ENCODE measurements at places on chromosomes 1 and 21.

- DNase-seq: no peak
Observed at GRCh38 chr1:226405411-226405988, 2.4 kb downstream of the PARP1 start.

- DNase-seq: peak; percentile 55
Observed at GRCh38 chr1:154975409-154976059, 1.1 kb downstream of the CKS1B start.

- no peak for DNase-seq
Observed at GRCh38 chr21:25441835-25442234, 165.4 kb downstream of the MRPL39 start.

DNA sequence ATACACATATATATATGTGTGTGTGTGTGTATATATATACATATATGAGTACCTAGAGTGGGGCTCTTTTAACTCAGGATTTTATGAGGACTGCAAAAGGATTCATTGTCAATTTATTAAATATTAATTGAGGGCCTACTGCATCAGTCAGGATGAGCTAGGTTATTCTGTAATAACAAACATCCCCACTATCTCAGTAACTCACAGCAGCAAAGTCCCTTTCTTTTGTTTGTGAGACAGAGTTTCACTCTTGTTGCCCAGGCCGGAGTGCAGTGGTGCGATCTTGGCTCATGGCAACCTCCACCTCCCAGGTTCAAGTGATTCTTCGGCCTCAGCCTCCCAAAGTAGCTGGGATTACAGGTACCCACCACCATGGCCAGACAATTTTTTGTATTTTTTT, 63.8 kb upstream of the FAM20B start:
- DNase-seq: no peak

GRCh38 chr1:181998858-181999257, 62.7 kb downstream of the ZNF648 start:
- no peak for DNase-seq

DNA sequence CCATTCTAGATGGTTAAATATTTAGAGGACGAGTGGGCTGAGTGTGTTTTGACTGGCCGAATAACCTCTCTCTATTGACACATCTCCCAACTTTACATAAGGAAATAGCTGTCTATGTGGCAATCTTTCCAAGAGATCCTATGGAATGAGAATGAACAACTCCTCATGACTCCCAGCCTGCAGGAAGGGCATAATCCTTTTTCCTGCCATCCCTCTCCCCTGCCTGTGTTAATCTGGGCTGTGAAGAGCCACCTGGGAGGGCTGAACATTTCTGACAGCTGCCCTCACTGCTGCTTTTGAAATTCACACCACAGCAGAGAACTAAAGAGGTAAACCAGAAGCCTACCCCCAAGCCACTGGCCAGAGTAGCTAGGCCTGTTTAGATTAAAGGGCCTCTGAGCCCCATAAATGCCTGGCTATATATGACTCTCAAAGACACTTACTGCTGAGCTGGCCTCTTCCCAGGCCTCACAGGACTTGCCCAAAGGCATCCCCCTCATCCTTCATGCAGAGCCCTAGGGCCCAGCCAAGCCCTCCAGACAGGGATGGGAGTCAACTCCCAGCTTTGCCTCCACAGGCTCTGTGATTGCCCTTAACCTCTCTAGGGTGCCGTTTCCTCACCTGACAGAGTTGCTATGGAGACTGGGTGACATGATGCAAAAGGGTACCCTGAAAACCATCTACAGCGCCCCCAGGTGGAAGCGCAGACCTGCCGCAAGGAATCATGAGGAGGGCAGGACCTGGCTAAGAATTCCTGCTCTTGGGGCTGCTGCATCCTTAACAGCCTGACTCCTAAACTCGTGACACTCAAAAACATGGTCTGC, 42.0 kb upstream of the LDLRAP1 start:
- no peak for DNase-seq

GRCh38 chr1:78856096-78856495, 150.4 kb downstream of the ADGRL4 start:
- no peak for DNase-seq

DNA sequence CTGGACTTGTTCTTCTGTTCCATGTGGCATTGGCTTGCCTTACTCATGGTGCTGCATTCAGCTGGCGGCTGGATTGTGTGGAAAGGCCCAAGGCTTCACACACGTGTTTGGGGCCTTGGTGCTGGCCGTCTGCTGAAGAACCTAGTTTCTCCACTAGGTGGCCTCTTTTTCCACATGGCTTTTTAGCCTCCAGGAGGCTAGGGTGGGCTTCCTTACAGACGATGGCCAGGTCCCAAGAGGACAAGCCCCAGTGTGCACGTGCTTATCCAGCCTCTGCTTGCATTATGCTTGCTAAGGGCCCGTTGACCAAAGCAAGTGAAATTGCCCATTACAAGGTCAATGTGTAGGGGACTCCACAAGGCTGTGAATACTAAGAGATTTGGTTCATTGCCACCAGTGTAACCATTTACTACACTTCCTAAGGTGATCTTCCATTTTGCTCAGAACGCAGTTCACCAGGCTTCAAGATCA, 47.5 kb upstream of the FOXO6 start:
- DNase-seq: no peak

- DNase-seq: no peak
Observed at GRCh38 chr1:17200246-17200645, 4.7 kb upstream of the PADI1 start.

DNA sequence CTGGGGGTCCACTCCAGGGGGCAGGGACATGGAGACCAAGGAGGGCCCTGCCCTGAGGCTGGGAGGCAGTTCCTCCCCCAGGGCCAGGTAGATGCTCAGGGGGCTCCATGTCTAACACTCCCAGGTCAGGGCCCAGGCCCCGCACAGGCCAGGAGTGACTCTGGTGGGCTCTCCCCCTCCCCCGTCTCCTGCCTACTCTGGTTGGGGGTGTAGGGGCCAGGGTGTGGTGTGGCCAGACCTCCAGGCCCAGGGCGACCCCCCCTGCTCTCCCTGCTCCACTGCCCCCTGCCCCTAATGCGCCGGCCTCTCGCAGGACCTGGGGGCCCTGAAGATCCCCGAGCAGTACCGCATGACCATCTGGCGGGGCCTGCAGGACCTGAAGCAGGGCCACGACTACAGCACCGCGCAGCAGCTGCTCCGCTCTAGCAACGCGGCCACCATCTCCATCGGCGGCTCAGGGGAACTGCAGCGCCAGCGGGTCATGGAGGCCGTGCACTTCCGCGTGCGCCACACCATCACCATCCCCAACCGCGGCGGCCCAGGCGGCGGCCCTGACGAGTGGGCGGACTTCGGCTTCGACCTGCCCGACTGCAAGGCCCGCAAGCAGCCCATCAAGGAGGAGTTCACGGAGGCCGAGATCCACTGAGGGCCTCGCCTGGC, 19.7 kb upstream of the CCDC27 start:
- no peak for DNase-seq

- DNase-seq: no peak
Observed at GRCh38 chr1:184541537-184542152, 154.8 kb downstream of the C1orf21 start.

DNA sequence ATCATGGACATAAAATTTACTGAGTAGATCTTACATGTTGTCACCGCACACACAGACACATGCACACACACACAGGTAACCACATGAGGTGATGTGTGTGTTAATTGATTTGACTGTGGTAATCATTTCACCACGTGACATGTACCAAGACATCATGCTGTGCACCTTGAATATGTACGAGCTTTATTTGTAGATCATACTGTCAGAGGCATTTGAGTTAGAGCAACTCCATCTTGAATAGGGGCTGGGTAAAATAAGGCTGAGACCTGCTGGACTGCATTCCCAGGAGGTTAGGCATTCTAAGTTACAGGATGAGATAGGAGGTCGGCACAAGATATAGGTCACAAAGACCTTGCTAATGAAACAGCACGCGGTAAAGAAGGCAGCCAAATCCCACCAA, 31.7 kb upstream of the TRIM17 start:
- DNase-seq: no peak

GRCh38 chr1:29499104-29499650, 262.9 kb downstream of the PTPRU start:
- no peak for DNase-seq

GRCh38 chr1:9658199-9658598, 6.7 kb downstream of the PIK3CD start:
- no peak for DNase-seq

- no peak for DNase-seq
Observed at GRCh38 chr1:93605812-93606512, 75.7 kb downstream of the BCAR3 start.

GRCh38 chr1:81733480-81733879, 67.3 kb upstream of the ADGRL2 start:
- no peak for DNase-seq

- no peak for DNase-seq
Observed at GRCh38 chr1:205579711-205580110, 52.1 kb downstream of the ELK4 start.

DNA sequence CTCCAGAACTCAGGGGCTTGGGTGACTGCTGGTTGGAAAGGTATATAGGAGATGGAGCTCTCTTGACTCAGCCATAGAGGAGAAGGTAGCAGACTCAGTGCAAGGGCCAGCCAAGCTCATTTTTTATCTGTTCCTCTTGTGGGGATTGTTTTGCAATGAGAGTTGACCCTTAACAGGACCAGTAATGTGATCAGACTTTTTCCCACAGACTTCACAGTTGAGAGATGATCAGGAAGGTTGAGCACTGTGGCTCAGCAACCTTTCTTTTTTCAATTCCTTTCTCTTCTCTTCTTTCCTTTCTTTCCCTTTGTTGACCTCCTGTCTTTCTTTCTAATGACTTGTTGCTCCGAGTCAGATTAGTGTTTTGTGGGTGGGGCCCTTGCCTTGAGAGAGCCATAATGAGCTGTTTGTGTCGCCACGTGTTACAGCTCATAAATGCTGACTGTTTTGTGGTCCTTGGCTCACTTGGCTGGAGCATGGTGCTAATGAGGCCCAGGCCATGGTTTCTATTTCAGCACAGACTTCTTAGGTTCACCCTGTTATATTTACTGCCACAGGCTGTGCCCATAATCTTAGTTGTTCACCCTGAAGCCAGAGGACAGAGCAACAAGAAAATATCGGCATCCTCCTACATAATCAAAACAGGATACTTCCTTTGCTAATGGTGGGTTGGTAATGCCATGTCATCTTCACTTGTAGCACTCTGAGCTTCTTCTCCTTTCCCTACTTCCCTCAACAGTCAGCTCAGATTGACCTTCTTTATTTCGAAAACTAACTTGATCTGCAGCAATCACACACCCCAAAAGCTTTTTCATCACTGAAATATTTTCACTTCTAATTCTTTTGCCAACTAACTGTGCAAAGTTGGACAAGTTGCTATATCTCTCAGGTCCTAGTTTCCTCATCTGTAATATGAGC, 13.9 kb downstream of the ADAM30 start:
- no peak for DNase-seq

- DNase-seq: no peak
Observed at GRCh38 chr1:94620345-94621031, 78.9 kb upstream of the F3 start.

- no peak for DNase-seq
Observed at GRCh38 chr1:5906966-5907365, 85.3 kb downstream of the NPHP4 start.

DNA sequence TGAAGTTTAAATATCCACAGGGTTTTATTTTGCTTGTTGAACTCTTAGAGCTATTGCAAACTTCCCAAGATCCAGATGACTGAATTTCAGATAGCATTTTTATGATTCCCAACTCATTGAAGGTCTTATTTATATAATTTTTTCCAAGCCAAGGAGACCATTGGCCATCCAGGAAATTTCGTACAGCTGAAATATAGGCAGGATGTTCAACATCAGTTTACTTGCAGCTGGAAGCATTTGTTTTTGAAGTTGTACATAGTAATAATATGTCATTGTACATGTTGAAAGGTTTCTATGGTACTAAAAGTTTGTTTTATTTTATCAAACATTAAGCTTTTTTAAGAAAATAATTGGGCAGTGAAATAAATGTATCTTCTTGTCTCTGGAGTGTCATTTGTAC, 32.8 kb upstream of the DDR2 start:
- DNase-seq: no peak

DNA sequence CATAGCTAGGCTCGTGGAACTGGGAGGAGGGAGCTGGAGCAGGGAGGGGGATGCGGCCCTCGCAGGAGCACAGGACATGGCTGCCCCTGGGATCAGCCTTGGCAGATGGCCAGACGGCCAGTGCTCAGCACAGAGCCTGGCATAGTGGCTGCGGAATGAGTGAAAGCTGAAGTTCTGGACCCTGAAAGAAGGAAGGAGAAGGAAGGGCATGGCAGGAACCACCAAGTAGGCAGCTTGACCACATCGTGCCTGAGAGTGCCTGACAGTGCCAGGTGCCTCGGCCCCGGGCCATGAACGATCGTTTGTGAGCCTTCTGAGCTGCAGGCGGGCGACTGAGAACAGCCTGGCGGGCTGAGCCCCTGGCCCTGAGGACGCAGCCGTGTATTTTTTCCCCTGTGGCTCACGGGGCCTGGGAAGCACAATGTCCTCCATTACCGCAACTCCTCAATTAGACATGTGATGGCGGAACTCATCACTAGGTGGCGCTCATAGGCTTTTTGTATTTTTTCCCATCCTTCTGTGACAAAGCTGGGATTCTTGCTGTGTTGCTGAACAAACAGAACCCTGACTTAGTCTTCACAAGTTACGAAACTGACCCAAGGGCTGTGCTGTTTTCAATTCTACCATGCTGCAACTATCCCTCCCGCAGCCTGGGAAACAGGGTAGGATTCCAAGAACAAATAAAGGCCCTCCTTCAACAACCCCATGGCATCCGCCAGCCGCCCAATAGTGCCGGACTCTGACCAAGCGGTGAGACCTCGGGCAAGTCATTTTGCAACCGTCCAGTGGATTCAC, 29.9 kb upstream of the TMEM61 start:
- DNase-seq: peak; percentile 8

All from stimulated activated CD8-positive, alpha-beta memory T cell treated with anti-CD3 and anti-CD28 coated beads, Interleukin-7, amount 100 ng/mL, for 4 hours (primary cell).